ENCODE measurements at places on chromosomes 1 and 21.

DNA sequence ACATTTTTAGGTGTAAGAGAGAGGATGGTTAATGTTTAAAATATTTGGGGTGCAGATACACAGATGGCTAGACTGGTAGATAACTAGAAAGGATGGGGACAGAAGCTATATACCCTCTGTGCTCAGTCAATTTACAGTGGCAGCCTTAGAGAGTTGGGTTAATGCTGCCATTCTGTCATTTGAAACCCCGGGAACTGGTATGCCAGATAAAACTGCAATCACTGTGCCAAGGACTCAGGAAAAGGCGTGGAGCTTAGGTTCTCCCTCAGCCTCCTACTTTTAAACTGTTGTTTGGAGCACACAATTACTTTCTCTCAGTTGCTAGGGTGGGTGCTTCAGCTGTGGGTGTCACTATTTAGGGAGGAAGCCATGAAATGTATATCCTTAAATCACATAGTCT lies 90.0 kb upstream of the HNRNPU start:
- no peak for DNase-seq

DNA sequence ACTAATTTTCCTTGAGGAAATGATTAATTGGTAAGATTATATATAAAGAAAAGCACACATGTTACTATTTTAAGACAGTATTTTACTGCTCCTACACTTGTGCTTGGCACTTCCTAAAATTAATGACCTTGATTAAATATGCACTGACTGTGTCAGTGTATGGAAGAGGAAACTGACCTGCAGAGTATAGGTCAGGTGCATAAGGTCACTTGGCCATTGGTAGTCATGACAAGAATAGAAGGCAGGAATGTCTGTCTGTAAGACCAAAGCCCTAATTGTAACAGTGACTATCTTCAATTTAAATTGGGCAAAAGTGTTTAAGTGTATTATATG lies 128.0 kb upstream of the KCNK2 start:
- DNase-seq: no peak

GRCh38 chr1:7442036-7442435 lies 329.1 kb upstream of the VAMP3 start:
- DNase-seq: no peak

DNA sequence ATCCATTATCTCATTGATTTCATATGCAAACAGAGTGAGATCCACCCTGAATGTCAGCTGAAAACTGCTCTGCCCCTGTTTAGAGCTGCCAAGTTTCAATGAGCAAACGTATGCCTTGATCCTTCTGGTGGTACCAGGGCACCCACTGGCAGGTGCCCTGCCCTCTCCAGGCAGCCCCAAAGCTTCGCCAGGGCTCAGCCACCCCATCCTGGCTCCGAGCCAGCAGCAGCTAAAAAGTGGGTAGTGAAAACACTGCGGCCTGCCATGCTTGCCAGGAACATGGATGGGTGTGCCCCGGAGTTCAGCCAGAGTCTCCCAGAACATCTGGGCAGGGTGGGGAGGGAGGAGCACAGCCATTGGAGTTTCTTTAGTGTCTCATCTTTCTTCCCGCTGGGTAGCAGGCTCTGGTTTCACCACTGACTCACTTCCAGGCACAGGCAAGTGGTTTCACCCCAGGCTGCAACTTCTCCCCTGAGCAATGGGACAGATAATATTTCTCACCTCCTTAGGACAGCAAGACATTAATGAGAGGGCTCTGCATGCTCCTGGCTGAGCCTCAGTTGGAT lies 8.1 kb upstream of the LMX1A start:
- no peak for DNase-seq

GRCh38 chr1:190119683-190120082 lies 358.0 kb downstream of the BRINP3 start:
- no peak for DNase-seq

GRCh38 chr1:44237721-44238457 lies 24.6 kb downstream of the DMAP1 start:
- peak; percentile 55 for DNase-seq

DNA sequence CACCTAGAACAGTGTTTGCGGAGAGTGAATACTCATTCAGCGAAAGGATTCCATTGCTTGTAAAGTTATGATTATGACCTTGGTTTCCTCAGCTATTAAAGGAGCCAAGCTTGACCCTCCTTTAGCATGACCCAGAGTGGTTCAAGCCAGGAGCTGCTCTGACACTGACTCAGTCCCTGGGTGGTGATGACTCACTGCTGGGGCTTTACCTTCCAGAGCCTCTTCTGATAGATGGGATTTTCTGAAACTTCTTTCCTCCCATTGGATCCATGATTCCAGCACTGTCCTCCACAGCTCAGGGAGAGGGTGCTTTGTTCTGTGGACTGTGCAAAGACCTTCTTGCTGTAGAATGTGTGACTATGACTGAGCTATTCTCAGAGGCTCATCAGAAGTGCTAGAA lies 77.4 kb downstream of the S1PR1 start:
- DNase-seq: peak; percentile 27

GRCh38 chr1:244735404-244735803 lies 82.5 kb downstream of the DESI2 start:
- no peak for DNase-seq

DNA sequence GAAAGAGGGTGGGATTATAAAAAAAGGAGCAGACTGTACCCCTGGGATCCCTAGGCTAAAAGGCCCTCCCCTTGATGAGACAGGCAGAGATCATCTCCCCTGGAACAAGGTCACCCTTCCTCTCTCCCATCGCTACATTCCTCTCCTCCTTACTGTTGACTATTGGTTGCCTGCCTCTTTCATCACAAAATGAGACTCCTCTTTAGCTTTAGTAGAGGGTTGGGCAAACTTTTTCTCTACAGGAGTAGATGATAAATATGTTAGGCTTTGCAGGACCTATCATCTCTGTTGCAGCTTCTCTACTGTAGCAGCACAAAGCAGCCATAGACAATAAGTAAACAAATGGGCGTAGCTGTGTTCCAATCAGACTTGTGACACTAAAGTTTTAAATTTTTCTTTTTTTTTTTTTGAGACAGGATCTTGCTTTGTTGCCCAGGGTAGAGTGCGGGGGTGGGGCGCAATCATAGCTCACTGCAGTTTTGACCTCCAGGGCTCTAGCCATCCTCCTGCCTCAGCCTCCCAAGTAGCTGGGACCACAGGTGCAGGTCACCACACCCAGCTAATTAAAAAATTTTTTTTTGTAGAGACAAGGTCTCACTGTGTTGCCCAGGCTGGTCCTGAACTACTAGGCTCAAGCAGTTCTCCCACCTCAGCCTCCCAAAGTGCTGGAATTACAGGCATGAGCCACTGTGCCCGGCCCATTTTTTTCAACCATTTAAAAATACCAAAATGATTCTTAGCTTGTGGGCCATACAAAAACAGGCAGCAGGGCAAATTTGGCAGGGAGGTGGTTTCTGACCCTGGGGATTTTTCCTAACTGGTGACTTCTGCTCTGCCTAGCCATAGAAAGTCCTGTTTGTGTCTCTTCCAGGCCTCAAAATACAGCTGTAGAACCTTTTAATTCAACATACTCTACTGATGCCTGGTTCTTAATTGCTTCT lies 15.1 kb downstream of the MCL1 start:
- DNase-seq: peak; percentile 26

DNA sequence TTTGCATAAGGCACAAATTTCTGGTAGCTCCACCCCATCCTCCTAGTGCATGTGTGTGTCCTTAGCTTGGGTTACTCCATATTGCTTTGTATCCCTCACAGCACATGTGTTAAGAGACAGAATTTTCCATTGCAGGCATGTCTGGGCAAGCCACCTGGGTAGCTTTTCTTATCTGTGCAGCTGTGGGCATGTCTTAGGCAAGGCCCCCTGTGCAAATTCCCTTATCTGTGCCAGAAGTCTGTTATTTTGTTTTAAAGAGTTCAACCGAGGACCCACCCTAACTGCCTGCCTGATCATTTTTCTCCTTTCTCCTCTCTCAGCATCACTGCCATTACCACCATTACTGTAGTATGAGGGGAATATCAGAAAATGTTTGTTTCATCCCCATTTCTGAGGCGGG lies 131.9 kb downstream of the CYYR1 start:
- no peak for DNase-seq

GRCh38 chr1:225772848-225773247 lies 4.8 kb upstream of the SRP9 start:
- DNase-seq: no peak

DNA sequence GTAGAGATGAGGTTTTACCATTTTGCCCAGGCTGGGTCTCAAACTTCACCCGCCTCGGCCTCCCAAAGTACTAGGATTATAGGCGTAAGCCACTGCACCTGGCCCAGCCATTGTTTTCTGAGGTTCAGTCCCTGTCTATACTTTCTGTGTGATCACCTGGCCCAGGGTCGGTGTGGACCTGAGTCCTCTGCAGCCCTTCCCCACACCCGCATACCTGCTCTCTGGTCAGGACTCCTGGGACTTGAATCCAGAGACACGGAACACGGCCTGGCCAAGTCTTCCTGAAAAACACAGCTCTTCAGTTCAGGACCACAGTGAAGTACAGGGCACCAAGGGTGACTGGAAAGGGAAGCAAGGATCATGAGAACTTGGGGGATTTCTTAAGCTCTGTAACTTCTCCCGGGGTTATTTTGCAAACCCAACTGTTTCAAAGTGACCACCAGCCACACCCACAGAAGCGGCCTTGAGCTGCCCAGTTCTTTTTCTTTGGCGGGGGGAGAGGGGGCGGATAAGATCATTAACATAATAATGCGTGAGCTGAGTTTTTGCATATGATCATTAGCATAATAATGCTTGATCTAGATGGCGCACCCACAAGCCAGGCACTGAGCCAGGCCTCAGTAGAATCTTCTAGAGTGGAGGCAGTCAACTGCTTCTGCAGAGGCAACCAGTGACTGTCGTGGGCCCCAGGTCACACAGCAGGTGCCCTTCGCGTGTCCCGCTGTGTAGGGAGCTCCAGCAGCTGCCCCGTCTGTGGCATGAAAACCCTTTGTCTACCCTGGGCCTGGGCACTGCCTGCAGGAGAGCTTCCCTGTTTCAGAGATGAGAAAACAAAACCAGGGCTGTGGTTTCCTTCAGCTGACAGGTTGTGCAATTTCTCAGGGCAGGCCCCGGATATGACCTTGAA lies 1.7 kb upstream of the NADK start:
- DNase-seq: peak; percentile 97

GRCh38 chr1:7296968-7297367 lies 474.1 kb upstream of the VAMP3 start:
- no peak for DNase-seq

DNA sequence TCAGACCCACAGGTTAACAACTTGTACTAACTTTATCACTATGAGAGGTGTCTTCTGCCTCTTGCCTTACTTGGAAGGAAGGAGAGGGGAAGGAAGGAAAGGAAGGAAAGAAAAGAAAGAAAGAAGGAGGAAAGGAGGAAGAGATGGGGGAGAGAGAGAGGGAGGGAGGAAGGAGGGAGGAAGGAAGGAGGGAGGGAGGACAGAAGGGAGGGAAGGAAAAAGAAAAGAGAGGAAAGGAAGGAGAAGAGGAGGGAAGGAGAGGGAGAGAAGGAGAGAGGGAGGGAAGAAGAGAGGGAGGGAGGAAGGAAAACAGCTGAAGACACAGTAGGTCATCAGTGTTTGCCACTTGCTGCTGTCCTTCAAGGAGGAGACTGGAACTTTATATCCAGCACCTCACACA lies 5.3 kb upstream of the SIPA1L2 start:
- DNase-seq: no peak

- DNase-seq: no peak
Observed at GRCh38 chr1:154869351-154870114, 548 bp downstream of the KCNN3 start.

DNA sequence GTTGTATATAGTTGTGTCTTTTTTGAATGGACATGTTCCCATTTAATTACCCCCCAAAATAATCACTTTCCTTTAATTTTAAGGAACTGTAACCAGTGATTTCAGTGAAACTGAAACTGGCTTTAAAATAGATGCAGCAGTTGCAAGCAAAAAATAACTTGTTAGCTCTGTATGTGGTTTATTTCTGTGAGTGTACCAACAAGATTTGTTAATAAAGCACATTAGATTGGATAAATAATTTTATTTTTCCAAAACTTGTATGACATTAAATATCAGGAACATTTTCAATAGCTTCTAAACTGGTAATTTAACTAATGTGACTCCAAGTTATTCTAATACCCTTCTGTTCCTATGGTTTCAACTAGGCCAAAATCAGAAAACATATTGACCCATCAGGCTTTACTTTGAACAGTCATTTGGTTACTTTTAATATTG lies 184.3 kb upstream of the CACYBP start:
- DNase-seq: peak; percentile 14

- DNase-seq: no peak
Observed at GRCh38 chr1:24186993-24187790, at the start of gene IFNLR1. Gene IFNLR1 (minus strand): TSS chr1:24187289. CDS start chr1:24187248, 41 bp downstream.

GRCh38 chr1:109392037-109392787 lies 5.5 kb downstream of the SORT1 start:
- peak; percentile 63 for DNase-seq

DNA sequence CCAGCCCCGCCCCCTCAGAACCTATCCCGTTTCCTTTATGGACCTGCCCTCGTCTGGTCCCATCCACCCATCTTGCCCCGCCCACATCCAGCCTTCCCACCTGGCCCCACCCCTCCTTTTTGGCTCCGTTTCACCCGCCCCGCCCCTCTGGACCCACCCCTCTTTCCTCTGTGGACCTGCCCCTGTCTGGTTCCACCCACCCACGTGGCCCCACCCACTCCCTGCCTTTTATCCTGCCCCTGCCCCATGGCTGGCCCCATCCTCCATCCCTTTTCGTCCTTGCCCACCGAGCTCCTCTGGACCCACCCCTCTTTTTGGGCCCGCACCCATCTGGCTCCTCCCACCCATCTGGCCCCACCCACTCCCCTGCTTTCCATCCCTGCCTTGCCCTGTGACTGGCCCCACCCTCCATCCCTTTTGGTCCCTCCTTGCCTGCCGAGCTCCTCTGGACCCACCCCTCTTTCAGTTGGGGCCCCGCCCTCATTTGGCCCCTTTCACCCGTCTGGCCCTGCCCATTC lies 177.3 kb downstream of the CAMTA1 start:
- DNase-seq: peak; percentile 8

DNA sequence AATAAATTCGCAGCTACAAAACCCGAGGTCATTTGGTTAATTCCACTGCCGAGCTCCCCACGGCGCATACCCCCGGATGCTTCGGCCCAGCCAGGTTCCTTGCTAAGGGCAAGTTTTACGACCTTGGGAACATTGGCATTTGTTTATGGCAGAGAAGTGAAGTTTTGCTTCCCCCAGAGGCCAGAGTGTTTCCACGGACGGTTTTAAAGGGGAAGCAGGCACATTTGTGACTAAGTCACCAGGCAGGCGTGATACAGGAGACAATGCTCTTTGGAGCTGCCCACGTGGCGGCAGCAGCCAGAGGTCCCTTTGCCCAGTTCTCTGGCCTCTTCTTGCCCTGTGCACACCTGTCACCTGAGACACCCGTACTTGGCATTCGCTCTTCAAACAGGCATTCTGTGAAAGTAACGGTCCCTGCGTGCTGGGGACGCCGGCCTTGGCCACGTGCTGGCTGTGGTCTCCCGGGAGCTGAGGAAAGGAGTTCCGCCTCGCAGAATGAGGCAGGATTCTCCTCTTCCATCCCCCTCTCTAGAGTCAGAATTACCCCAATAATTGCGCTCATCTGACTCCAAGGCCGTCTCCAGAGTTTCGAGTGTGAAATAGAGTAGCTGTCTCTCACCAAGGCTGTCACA lies 138.3 kb downstream of the PRDM16 start:
- no peak for DNase-seq

- no peak for DNase-seq
Observed at GRCh38 chr1:32263744-32264143, 12.7 kb downstream of the LCK start.

- DNase-seq: no peak
Observed at GRCh38 chr1:70426154-70427131, 15.4 kb downstream of the CTH start.

Data from inflammatory macrophage treated with lipopolysaccharide for 1 hour (primary cell).